ENCODE measurements at places on chromosomes 2 and 18. TPM values are rescaled to one million over a fixed set of nuclear protein-coding genes. Genes with fewer than 3 reads are reported as not detected.

SH3BP4 gene
- total RNA-seq: 0.08 TPM

ABCB11 gene
- total RNA-seq: not detected

DPP10 gene
- total RNA-seq: not detected

CLEC4F gene
- not detected for total RNA-seq

AGXT gene
- not detected for total RNA-seq

All from activated CD4-positive, alpha-beta memory T cell treated with anti-CD3 and anti-CD28 coated beads, Interleukin-2, amount 10 ng/mL, durations not matched to agents 7 days and 5 days (primary cell).